ENCODE measurements at places on chromosomes 16 and 17.

DNA sequence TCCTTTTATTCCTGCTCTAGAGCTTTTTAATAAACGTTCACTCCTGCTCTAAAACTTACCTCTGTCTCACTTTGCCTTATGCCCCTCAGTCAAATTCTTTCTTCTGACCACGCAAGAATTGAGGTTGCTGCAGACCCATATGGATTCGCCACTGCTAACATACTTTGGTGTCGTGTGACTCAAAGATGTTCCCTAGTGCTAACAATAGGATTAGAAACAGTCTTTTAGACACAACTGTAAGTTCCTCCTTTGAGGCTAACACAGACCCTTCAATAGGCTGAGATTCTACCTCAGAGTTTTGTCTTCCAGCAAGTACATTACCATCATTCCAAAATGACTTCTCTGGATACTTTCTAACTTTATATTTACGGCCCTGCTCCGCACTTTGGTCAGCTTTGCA lies 149.5 kb upstream of the COX10 start:
- peaks cover 3% of the 10 kb centered on the region for H3K36me3 ChIP-seq
- no peak for DNase-seq
- H3K27ac ChIP-seq = no peak overlapping the region
- H3K4me1 ChIP-seq = peaks cover 1% of the 10 kb centered on the region
- H3K27me3 ChIP-seq = no peaks in the 10 kb centered on the region

GRCh38 chr17:74603037-74603635 lies 11.1 kb upstream of the CD300LD start:
- H3K27ac ChIP-seq = no peak overlapping the region
- H3K4me3 ChIP-seq = peak overlapping the region; percentile 20
- H3K27me3 ChIP-seq = peaks cover 11% of the 10 kb centered on the region
- peaks cover 4% of the 10 kb centered on the region for H3K36me3 ChIP-seq
- DNase-seq = peak; percentile 16
- peaks cover 51% of the 10 kb centered on the region for H3K4me1 ChIP-seq

DNA sequence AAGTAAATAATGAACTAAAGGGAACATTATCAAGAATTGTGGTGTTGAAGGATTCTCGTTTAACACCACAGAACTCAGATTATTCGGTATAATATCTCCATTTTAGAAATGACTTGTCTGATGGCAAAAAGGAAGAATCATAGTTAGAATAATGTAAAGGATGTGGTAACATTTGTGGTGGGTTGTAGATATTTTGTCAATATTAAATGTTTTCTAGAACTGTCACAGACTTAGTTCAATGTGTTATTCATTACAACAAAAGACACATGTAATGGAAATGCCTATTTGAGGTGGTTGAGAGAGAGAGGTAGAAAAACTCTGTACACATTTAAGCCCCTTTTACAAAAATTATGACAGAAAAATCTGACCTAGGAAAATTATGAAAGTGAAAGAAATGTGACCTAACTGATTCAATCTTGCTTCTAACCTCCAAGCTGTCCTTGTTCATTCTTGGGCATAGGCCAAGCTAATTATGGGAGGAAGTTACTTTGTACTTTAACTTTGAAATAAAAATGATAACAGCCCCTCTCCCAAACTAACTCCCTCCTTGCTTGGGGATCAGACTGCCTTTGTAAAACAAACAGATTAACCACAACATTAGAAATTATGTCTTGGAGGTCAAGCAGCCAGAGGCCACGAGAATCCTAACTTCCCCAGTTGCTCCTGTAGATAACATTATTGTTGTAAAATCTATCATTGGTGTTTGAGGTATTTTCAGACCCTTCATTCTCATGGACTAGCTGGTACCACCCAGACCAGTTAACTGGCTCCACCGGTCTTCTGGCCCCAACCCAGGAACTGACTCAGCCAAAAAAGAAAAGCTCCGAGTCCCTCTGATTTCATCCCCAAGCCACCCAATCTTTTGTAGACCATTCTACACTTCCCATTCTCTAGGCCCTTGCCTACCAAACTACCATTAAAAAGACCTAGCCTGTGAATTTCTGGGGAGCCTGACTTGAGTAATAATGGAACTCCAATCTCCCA lies 1287.8 kb upstream of the CDH8 start:
- H3K4me1 ChIP-seq = no peaks in the 10 kb centered on the region
- no peaks in the 10 kb centered on the region for H3K27me3 ChIP-seq
- H3K27ac ChIP-seq = no peak overlapping the region
- H3K4me3 ChIP-seq = no peak overlapping the region
- H3K36me3 ChIP-seq = peaks cover 3% of the 10 kb centered on the region
- no peak for DNase-seq

- H3K27me3 ChIP-seq = peaks cover 43% of the 10 kb centered on the region
- no peak for DNase-seq
- no peaks in the 10 kb centered on the region for H3K4me1 ChIP-seq
- H3K27ac ChIP-seq = no peak overlapping the region
These were observed 27.1 kb upstream of the JPH3 start for GRCh38 chr16:87575027-87575804.

GRCh38 chr16:78004517-78004916 lies 17.8 kb upstream of the CLEC3A start:
- H3K27ac ChIP-seq = no peak overlapping the region
- no peak overlapping the region for H3K4me3 ChIP-seq
- peaks cover 4% of the 10 kb centered on the region for H3K27me3 ChIP-seq
- peaks cover 7% of the 10 kb centered on the region for H3K4me1 ChIP-seq

DNA sequence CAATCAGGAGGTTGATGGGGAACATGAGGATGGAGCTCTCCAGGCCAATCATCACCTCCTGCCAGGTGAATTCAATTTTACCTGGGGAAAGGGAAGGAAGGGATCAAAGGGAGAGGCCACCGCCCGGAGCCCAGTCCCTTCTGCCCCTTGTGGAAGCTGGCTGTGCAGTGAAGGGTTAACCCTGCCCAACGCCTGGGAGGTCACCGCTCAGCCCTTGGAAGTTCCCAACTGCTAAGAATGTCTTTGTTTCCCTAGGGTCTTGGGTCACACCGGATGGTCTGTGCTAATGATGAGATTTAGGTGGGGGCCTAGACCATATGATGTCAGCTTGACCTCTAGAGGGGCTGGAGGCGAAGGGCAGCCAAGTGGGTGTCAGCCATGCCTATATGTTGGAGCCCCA lies 52.1 kb upstream of the GCSH start:
- H3K36me3 ChIP-seq = no peaks in the 10 kb centered on the region
- no peak for DNase-seq
- peaks cover 17% of the 10 kb centered on the region for H3K27me3 ChIP-seq
- H3K27ac ChIP-seq = no peak overlapping the region
- no peaks in the 10 kb centered on the region for H3K4me1 ChIP-seq

- no peak overlapping the region for H3K27ac ChIP-seq
- no peaks in the 10 kb centered on the region for H3K4me1 ChIP-seq
- H3K36me3 ChIP-seq = no peaks in the 10 kb centered on the region
- no peak for DNase-seq
These were observed 179.6 kb upstream of the IRX3 start for GRCh38 chr16:54466233-54466632.

- no peak overlapping the region for H3K27ac ChIP-seq
- DNase-seq = no peak
- no peaks in the 10 kb centered on the region for H3K27me3 ChIP-seq
- H3K36me3 ChIP-seq = peaks cover 4% of the 10 kb centered on the region
These were observed 9.5 kb downstream of the ZNF764 start for GRCh38 chr16:30548416-30549253.

GRCh38 chr16:89024546-89025060 lies 47.6 kb upstream of the CBFA2T3 start:
- DNase-seq = peak; percentile 40
- peaks cover 6% of the 10 kb centered on the region for H3K27me3 ChIP-seq
- H3K4me1 ChIP-seq = peaks cover 3% of the 10 kb centered on the region
- no peak overlapping the region for H3K27ac ChIP-seq

DNA sequence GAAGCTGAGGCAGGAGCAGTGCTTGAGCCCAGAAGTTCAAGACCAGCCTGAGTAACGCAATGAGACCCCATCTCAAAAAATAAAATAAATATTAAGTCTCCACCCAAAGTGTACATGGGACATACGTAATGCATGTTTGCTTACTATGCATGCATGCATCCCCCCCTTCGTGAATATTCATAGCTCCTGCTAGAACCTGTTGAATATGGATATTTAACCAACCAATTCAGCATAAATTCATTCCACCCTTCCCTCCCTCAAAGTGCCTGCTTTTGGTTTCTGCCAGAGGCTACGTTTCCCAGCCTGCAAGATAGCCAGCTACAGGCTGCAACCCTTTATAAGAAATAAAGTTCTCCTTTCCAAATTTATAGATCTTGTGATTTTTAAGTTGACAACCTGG lies 12.9 kb upstream of the PSMD7 start:
- peaks cover 7% of the 10 kb centered on the region for H3K36me3 ChIP-seq
- no peak overlapping the region for H3K4me3 ChIP-seq
- H3K27ac ChIP-seq = no peak overlapping the region
- no peak for DNase-seq
- no peaks in the 10 kb centered on the region for H3K4me1 ChIP-seq

DNA sequence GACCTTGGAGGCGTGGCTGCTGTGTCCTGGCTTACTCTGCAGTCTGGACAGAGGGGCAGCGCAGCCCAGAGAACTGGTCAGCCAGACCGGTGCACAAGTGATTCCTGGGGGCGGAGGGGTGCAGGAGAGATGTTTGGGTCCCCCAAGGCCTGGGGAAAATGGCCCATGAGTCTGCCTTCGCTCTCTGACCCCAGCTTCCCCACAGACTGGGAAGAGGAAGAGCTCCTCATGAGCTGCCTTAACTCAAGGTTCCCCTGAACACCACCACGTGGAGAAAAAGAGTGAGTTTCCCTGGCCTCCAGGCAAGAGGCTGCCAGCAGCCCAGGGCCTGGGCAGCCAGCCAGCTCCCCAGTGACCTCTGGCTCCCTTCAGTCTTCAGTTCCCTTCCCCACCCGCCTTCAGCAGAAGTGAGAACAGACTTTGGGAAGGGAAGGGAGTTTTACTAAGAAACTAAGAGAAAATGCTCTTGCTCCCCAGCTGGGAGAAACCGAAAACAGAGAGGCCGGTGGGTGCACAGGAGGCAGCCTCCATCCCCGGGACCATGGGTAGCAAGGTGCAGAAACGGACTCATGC lies 2.0 kb upstream of the C17orf99 start:
- peak overlapping the region; percentile 3 for H3K27ac ChIP-seq
- H3K4me3 ChIP-seq = no peak overlapping the region
- DNase-seq = no peak
- no peaks in the 10 kb centered on the region for H3K27me3 ChIP-seq

GRCh38 chr17:40168262-40168832 lies 8.9 kb upstream of the RAPGEFL1 start:
- no peaks in the 10 kb centered on the region for H3K27me3 ChIP-seq
- H3K36me3 ChIP-seq = peaks cover 4% of the 10 kb centered on the region
- H3K4me3 ChIP-seq = no peak overlapping the region
- H3K4me1 ChIP-seq = peaks cover 7% of the 10 kb centered on the region
- peak; percentile 70 for DNase-seq

DNA sequence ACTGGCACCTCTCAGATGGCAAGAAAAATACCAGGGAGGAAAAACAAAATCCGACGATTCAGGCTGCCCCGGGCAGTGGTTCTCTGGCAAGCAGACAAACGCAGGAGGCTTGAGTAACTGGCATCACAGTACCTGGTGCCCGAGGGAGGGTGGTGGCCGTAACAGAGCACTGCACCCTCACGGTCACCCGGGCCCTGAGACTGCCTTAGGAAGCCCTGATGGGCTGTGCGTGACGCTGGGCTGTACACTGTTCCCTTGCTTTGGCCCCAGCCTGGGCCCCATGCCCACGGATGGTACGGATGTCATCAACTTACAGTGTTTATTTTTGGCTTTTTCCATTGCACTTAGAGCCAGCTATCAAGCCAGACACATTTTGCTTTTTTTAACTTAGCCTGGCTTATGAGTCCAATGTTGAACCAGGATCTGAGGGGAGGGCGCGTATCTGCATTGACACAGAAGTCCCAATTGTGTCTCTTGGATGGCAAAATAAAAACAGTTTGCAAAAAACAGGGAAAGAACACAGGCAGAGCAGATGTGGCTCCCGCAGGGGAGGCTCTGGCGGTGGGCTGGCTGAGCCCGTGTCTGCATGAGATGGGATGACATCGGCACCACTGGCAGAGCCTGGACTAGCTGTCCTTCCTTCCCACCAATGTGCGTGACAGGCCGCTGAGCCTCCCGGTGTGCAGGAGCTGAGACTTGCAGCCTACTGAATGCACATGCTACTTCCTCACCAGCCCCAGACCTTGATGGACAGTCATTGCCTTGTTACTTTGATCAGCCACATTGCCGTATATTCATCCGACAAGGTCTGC lies 287.7 kb downstream of the FOXL1 start:
- no peaks in the 10 kb centered on the region for H3K27me3 ChIP-seq
- H3K27ac ChIP-seq = no peak overlapping the region
- DNase-seq = no peak
- H3K4me1 ChIP-seq = no peaks in the 10 kb centered on the region

Measured in naive thymus-derived CD8-positive, alpha-beta T cell (primary cell).